CD4-positive, alpha-beta T cell treated with Interleukin-15 for 4 hours (primary cell): ENCODE measurements at places on chromosomes 5 and 9.

GRCh38 chr5:24788829-24789514 lies 144.2 kb upstream of the CDH10 start:
- DNase-seq = no peak

DNA sequence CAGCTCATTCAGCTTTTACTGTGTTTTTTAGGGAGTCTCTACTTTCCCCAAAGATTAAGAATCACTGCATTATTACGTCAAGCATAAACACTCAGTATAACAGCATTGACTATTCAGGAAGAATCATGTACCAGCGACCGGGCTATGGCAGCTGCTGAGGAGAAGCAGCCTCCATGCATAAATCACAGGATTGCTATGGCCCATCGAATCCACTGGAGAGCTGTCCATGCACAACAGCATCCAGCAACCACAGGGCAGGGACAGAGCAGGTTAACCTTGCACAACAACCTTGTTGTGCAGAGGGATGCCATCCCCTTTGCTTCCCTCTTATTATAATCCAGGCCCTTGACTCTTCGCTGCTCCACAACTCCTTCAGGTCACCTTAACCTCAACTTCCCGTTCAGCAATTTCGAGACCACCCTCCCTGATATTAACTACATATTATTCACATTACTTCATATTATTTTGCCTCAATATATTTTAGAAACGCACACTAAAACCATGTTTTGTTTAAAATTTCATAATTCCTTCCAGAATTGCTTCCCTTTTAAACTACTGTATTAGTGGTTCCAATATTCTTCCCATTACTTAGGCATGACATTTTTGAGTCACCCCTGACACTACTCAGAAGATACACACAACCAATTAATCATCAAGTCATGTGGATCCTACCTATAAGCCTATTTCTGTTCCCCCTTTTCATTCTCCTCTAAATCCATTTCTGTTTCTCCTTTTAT lies 991 bp downstream of the IARS1 start:
- DNase-seq = no peak

GRCh38 chr5:150632305-150633160 lies 7.9 kb upstream of the SYNPO start:
- no peak for DNase-seq

DNA sequence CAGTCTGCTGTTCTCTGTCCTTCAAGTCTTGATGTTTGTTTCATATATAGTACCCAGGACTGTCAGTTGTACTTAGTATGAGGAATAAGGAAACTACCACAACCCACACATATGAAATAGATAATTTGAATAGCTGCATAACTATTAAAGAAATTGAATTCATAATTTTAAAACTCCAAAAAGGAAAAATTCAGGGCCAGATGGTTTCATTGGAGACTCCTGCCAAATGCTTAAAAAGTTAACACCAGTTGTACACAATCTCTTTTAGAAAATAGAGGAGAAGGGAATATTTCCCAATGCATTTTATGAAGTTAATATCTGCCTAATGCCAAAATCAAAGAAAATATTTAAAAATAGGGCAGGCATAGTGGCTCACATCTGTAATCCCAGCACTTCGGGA lies 24.6 kb upstream of the SPIN1 start:
- DNase-seq = no peak

GRCh38 chr9:104743376-104743985 lies 4.0 kb upstream of the NIPSNAP3A start:
- peak; percentile 72 for DNase-seq

DNA sequence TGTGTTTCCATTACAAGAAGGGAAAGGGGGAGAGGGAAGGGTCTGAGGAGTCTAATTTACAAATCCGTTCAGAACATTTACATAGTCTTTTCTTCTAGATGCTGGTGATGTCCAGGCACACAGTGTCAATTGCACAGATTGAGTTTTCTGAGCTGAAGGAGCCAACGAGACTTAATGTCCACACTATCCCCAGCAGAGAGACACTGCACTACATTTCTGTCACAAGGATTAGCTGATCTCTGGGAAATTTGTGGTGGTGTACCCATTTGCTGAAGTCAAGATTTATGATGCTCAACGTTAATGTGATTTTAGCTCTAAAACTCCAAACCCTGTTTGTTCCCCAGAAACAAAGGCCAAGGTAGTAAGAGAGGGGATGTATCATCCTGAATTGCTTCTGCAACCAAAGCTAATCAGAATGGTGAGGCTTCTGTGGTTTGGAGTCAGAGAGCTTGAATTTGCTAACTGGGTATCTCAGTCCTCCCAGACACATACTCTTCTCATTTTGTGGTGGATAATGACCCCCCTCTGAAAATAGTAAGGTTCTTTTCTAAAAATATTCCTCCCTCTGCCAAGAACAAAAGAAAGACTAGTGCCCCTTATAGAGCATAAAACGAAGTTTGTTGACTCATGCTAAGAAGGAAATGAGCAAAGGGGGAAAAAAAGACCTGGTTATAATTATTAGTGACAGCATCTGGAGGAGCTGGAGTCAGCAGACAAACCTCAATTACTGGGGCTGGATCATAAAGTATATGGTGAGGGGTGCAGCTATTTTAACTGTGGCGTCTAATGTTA lies 416.9 kb downstream of the PSAT1 start:
- DNase-seq = no peak

- peak; percentile 50 for DNase-seq
These were observed 79.6 kb downstream of the TLR4 start for GRCh38 chr9:117783828-117784227.

- DNase-seq = no peak
These were observed 13.2 kb downstream of the PHF24 start for GRCh38 chr9:34971146-34971811.

- no peak for DNase-seq
These were observed 15.0 kb upstream of the DAB2IP start for GRCh38 chr9:121636341-121636865.

DNA sequence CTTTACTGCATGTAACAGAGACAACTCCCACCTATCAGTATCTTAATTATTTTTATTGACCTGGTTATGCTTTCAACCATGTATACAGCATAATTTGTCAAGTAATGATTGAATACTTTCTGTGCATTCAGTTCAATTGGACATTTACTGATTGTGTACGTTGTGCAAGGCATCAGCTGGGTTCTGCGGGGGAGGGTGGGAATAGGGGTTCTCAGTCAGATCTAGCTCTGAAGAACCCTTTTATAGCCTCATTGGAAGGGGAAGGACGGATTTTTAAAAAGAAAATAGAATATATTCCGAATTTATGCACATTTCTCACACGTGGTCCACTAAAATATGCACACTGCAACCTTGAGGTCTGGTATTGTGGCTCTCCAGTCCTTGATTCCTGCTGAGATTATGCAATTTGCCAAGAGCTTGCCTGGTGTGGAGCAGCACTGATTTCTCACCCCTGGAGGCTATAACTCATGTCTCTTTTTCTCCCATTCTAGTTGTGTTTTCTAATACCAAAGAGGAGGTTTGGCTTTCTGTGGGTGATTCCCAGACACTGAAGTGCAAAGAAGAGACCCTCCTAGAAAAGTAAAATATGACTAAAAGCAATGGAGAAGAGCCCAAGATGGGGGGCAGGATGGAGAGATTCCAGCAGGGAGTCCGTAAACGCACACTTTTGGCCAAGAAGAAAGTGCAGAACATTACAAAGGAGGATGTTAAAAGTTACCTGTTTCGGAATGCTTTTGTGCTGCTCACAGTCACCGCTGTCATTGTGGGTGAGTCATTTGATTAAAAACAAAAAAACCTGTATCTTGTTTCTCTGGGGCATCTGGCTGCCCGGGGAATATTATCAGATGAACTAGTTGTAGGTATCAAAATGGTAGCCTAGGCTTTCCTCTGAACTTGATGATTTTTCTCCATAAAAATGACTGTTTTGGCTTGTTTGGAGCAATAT lies 1.7 kb downstream of the SLC1A3 start:
- no peak for DNase-seq

DNA sequence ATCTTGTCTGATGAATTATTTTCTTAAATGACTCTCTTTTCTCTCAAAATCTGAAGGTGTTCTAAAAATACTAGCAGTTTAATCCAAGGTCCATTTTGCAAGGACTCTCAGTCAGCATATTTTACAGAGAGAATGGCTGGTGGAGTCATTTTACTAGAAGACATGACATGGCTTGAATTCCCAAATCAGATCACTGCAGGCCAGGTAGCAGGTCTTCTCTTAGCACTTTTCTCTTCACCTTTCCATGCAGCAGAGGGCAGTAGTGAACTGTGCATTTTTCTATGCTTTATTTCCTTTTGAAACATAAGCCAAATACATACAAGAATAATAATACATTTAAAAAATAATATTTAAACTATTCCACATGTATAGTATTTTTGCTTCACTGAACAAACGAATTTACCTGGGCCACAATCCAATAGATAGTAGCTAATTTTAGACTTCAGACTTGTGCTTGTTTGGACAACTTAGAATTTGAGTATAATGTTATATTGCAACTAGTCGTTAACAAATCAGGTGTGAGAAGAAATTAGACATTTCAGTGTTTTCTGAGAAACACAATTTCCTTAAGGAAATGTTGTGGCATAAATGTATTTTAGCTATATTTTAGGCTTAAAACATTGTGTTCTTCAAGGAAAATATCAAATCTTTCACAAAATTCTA lies 289.4 kb upstream of the DAB2 start:
- peak; percentile 46 for DNase-seq

- no peak for DNase-seq
These were observed 2.1 kb downstream of the MSANTD3 start for GRCh38 chr9:100428871-100429654.

DNA sequence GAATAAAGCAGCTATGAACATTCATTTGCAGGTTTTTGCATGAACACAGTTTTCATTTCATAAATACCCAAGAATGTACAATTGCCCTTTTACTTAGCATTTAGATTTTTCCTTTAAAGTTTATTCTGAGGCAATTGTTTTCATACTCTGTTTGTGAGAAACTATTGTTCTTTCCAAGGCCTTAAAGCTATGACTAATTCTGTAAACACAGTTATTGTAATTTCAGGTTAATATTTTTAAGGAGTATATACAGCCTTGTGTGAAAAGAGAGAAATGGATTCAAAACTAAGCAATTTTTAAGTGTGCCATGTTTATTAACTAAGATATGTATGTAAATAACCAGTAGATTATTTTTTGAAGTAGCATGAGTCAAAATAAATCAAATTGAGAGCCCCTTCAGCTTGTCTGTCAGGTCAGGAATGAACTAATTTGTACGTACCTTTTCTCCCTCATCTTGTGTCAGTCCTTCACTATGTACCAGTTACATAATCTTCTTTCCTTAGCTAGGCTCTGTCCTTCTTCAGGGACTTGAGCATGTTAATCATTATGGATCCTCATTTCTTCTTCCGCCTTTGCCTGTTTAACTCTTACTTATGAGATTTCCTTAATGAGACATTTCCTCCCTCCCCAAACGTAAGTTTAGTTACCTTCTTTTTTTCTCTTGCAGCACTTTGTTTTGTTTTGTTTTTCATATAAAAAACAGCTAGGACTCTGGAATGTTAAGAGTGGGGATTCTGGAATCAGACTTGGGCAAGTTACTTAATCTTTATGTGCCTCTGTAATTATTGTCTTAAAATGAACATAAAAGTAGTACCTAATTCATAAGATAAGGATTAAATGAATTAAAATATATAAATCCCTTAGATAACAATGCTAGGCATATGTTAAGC lies 63.6 kb downstream of the NIPBL start:
- DNase-seq = no peak

DNA sequence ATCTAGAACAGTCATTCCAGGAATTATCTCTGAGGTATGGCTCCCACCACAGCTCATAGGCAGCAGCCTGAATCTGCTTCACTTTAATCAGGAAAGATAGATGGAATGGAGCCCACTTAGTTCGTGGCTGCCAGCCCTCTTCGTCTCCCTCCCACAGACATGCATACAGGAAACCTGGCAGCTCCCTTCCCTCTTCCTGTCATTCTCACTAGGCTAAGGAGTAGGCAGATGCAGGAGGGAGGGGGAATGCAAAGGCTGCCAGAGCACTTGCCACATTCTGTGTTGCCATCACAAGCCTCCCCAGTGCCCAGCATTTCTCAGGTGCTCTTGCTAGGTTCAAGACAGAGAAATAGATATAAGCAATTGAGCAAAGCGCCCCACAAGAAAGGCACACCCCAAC lies 378.9 kb downstream of the ELAVL2 start:
- DNase-seq = no peak

DNA sequence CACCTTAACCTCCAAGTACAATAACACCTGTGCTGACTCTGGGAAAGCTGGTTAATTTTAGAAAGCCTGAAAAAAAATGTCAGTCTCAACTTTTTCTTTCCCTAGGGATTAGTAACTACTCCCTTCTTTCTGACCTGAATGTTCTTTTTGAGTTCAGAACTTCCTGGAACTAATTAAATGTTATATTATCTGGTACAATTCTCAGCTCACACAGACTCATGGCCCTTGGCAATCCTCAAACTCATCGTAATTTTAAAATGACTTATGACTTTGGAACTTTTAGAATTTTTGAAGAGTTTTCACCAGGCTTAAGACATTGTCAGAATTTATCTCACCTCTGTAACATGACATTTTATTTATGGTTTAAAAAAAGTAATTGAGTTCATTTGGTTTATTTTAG lies 315.0 kb downstream of the FER start:
- no peak for DNase-seq

DNA sequence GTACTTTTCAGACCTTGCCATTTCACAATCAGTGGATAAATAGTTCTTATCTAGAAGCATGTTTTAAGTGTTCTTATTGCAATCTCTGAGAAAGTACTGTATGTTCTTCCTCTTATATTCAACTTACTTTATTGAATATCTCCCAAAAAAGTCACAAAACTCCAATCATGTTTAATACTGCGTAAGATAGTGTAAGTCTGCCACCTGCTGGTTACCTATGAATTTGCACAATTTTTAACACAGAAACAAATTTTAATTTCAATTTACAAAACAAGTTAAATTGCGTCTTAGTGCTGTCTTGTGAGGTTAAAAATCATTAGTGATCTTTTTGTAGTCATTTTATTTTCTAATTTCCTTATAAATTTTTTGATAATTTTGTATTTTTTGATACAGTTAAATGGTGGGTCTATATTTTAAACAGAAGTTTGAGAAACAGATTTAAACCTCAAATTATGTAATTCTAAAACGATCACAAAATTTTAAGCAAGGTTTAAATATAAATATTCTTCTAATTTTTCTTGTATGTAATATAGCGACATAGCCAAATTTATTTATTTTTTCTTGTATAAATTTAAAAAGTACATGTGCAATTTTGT lies 115.8 kb downstream of the EMB start:
- peak; percentile 32 for DNase-seq

GRCh38 chr9:116958881-116959280 lies 271.8 kb downstream of the TRIM32 start:
- no peak for DNase-seq

- DNase-seq = no peak
These were observed 323.9 kb upstream of the RORB start for GRCh38 chr9:74173284-74173683.

- no peak for DNase-seq
These were observed 35.3 kb upstream of the PRRC2B start for GRCh38 chr9:131358556-131358955.

- peak; percentile 32 for DNase-seq
These were observed 22.0 kb upstream of the MAPK9 start for GRCh38 chr5:180313677-180314505.

- DNase-seq = no peak
These were observed 9.1 kb upstream of the XPA start for GRCh38 chr9:97706246-97706645.

GRCh38 chr5:59537961-59538749 lies 355.4 kb downstream of the PDE4D start:
- no peak for DNase-seq
